CD14-positive monocyte (primary cell): ENCODE measurements at places on chromosomes 5 and 9.

DNA sequence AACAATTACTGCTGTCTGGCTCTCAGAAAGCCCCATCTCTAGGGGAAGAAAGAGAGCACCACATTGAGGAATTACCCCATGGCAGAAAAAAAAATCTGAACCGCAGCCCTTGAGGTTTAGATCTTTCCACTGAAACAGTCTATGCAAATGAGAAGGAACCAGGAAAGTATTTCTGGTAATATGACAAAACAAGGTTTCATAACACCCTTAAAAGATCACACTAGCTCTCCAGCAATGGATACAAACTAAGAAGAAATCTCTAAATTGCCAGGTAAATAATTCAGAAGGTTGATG, 427.1 kb downstream of the PRELID2 start:
- DNase-seq = no peak

DNA sequence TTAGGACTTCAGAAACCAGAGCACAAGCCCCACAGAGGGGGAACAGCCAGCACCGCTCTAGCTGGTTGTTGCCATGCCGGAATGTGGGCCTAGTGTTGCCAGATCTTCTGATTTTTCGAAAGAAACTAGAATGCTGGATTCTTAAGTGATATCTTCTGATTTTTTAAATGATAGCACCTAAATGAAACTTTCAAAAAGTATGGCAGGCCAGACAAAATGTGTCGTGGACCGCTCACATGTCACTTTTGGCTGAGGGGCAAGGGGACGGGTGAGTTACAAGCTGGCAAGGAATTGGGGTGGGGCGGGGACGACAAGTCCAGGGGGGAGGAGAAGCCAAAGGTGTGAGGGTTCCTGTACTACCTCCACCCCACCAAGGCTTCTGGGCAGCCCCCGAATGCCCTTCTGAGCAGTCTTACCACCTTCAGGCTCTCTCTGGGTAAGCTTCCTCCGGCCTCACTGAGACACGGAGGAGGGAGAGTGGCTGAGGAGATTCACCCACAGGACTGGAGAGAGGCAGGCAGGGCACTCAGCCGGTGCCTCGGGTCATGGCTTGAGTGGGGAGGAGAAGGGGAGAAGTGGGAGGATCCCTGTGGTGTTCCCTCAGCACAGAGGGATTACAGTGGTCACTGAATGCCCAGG, 10.3 kb downstream of the B4GALT7 start:
- DNase-seq = no peak

GRCh38 chr5:164202338-164202737, 696.9 kb downstream of the MAT2B start:
- DNase-seq = no peak

DNA sequence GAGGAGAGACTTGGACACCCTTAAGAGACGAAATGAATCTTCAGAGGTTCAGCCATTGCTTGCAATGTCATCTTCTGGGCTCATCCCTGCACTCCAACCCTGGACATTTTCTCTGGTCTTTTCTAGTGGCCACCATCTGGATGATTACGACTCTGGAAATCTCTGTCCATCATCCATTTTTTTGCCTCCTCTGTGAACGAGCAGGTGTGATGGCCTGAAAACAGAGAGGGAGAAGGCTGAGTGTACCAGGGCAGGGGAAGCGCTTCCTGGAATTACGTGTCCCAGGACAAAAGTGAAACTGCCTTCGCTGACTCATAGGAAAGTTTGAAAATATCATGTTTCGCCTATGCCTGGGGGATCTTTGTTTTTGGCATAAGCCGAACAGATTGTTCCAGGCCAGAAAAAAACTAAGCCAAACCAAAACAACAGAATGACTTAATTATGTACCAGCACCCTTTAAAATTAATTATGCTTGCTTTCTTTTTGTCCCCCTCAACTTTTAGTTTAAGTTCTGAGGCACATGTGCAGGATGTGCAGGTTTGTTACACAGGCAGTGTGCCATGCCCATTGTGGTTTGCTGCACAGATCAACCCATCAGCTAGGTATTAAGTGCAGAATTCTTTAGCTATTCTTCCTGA, 31.9 kb downstream of the ANKRD33B start:
- DNase-seq = peak; percentile 87

GRCh38 chr5:120765189-120765588, 301.1 kb downstream of the PRR16 start:
- no peak for DNase-seq

- DNase-seq = peak; percentile 23
These were observed 791 bp downstream of the SLC2A8 start for GRCh38 chr9:127397646-127398274.

GRCh38 chr9:134391319-134392231, 65.3 kb downstream of the RXRA start:
- DNase-seq = peak; percentile 43

DNA sequence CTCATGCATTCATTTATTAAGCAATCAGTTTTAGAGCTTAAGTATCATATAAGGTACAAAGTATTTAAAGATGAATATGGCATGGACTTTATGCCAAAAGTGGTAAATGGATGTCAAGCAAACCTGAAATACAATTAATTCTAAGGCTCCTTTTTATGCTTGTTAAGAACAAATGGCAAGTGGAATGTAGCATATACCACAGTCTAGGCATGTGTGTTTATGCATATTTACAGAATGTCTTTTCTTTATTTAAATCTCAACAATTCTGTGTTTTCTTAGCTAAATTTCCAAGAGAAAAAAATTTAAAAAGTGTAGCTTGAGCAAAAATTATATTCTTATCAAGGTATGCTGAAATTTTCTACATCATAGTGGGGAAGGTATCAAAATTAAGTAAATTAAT, 39.8 kb downstream of the MPDZ start:
- no peak for DNase-seq

- no peak for DNase-seq
These were observed 46.0 kb downstream of the CRB2 start for GRCh38 chr9:123401879-123402513.

GRCh38 chr9:6942406-6942805, 184.6 kb downstream of the KDM4C start:
- DNase-seq = no peak

DNA sequence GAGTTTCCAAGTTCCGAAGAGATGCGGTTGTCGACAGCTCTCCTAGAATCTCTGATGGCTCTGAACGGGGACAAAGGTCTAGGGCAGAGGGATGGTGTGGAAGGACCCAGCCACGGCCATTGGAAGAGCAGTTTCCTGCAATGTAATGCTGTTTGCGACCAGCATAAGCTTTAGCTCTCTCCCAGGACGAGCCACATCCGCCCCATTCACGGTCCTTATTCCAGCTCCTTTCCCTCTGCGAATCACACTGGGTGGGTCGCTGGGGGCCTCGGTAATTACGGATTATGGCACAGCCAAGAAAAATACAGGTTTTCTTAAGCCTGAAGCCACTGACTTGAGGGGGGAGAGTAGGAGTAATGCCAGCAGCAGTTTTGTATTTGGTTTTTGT, 22.7 kb downstream of the ANXA2R start:
- peak; percentile 40 for DNase-seq

- DNase-seq = no peak
These were observed 456.8 kb downstream of the EBF1 start for GRCh38 chr5:158642879-158643278.

- DNase-seq = no peak
These were observed 18.1 kb downstream of the C1QTNF2 start for GRCh38 chr5:160352308-160352707.

DNA sequence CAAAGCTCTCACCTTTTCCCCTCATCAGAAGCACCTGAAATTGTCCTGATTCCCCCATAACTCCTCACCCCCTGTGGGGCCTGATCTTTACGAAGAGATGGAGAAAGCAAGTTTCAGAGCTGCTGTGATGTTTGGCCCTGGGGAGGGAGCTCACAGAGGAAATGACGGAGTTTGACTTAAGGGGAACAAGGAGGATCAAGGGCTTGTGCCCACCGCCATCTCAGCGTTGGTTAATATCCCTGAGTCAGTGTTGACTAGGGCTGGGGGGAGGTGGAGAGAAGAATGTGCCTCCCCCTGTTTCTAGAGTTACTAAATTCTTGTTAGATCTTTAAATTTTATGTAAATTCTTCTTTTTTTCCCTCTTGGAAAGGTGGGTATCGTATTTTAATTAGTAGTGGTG, 27.8 kb downstream of the FGF18 start:
- DNase-seq = no peak

- no peak for DNase-seq
These were observed 5.7 kb downstream of the MAPKAP1 start for GRCh38 chr9:125701351-125701750.

GRCh38 chr9:114284316-114285060, 38.4 kb upstream of the ORM1 start:
- DNase-seq = no peak

- no peak for DNase-seq
These were observed 76.1 kb downstream of the SLC1A3 start for GRCh38 chr5:36682499-36682898.

DNA sequence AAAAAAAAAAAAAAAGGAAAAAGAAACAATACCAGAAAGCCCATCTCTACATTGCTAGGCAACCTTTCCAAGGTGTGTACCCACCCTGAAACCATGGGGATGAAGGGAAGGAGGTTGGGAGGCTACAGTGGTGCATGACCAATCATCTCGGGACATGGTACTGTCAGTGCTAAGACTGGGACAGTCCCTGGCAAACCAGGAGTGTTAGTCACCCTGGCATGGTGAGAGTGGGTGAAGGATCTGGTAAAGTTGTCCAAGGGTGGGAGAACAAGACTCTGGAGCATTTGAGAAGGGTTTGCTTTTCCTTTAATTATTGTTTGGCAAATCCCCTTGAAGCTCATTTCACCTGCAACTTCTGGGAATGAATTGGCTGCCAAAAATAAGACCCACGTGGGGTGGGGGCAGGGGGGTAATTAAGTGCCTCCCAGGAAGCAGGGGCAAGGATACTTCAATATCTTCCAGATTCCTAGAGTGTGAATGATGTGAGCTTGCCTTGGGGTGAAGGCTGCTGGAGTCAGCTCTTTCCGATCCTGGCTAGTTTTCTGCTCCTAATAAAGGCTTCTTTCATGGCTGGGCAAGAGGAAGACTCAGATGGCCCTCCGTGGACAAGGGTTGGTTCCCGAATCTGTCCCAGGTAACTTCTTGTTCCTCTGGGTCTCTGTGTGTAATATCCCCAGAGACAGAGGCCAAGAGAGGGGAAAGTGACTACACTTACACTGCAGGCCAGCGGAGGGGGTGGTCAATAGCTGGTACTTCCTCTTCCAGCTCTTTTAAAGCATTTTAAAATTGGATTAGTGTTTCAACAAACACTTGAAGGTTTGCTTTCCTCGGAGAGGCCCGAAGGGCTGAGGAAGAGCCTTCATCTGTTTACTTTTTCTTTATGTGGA, 61.6 kb upstream of the SPRY4 start:
- DNase-seq = peak; percentile 22

- no peak for DNase-seq
These were observed 362.1 kb upstream of the CCNH start for GRCh38 chr5:87774804-87775203.

GRCh38 chr9:130689937-130690700, 3.5 kb upstream of the EXOSC2 start:
- no peak for DNase-seq

- DNase-seq = no peak
These were observed 30.2 kb upstream of the HSPA9 start for GRCh38 chr5:138605254-138605972.

GRCh38 chr5:181040631-181040945, 522 bp downstream of the BTNL9 start:
- DNase-seq = no peak

DNA sequence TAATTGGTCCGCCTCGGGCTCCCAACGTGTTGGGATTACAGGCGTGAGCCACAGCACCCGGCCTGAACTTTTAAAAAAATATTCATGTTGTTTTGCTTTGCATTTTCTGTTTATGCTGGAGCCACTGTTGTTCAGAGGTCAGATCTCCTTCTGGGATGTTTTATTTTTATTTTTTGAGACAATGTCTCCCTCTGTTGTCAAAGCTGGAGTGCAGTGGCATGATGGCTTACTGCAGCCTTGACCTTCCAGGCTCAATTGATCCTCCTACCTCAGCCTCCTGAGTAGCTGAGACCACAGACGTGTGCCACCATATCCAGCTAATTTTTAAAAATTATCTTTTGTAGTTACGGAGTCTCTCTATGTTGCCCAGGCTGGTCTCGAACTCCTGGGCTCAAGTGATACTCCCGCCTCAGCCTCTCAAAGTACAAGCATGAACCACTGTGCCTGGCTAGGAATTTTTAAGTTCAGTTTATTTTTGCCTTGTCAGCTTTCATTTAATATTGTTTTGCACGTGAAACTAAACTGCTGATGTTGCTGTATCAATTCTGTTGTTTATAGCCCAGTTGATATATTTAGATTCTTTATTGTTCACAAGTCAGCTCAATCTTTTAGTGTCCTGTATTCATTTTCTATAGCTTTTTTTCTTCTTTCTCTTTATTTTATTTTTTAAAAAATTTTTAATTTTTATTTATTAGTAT, 13.7 kb downstream of the TMEFF1 start:
- DNase-seq = no peak

DNA sequence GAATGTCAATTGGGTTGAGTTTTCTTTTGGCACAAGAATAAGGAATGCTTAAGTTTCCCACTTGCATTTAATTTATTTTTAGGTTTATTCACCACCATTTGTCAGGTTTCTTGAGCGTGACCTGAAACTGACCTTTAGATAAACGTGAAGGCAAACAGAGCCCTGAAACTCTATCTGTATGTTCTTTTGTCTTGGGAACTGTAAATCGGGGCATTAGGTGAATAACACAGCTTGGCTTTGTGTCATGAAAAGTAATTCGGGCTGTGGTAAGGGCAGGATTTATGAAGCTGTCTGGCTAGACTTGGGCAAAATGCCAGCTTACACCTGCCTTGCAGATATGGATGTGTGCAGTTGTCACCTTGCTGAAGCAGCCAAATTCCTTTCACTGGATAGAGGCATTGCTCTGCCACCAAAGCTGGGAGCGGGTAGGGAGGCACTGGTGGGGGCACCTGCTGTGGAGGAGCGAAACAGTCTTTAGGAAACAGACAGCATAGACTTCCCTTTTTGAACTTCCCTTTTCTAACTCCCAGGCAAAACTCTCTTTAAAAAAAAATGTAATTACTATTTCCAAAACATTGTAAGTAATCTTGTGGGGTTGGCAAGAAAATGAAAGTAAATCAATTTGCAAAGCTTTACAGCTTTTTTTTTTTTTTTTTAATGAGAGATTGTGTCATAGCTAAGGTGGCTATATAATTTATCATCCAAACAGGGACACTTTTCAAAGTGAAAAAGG, 545.2 kb downstream of the CSNK1G3 start:
- peak; percentile 49 for DNase-seq

GRCh38 chr5:66898241-66898995, 298.2 kb downstream of the CD180 start:
- DNase-seq = no peak

- no peak for DNase-seq
These were observed 102.0 kb upstream of the NREP start for GRCh38 chr5:111859031-111859430.

DNA sequence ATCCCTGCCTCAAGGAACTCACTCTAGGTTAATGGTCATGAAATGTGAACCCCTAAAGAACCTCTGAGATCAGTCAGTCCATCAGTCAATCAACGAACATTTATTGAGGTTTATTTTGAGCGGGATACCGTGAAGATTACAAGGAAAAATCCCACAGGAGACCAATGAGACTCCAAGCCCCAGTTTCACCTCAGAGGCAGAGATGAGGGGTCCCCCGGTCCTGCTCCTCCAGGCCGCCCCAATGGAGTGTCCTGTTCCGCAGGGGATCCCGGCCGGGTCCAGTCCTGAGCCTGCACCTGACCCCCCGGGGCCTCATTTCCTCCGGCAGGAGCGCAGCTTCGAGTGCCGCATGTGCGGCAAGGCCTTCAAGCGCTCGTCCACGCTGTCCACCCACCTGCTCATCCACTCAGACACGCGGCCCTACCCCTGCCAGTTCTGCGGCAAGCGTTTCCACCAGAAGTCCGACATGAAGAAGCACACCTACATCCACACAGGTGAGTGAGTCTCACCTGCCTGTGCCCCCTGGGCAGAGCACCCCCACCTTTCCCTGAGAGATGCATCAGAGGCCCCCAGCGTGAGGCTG, 11.0 kb downstream of the GFI1B start:
- DNase-seq = no peak
